ENCODE measurements at places on chromosomes 2 and 18.

DNA sequence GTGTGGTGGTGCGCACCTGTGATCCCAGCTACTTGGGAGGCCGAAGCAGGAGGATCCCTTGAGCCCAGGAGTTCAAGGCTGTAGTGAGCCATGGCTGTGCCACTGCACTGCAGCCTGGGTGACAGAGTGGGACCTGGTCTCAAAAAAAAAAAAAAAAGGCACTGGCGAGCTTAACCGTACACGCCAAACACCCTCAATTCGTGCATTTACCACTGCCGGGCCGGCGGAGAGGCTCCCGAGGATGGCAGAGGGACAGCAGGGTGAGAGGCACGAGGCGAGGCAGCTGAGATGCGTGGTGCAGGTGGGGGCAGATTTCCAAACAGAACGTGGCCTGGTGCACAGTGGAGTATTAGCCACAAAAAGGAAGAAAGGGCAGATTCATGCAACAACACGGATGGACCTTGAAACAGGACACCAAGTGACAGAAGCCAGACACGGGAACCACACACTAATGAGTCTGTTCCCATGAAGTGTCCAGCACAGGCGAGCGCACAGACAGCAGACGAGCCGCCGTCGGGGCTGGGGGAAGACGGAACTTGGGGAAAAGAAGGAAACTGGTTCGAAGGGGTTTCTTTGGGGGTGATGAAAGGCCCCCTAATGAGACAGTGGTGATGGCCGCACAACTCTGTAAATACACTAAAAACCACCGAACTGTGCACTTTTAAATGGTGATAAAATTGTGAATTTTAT lies 27.4 kb downstream of the SLC66A2 start:
- DNase-seq, result no peak

DNA sequence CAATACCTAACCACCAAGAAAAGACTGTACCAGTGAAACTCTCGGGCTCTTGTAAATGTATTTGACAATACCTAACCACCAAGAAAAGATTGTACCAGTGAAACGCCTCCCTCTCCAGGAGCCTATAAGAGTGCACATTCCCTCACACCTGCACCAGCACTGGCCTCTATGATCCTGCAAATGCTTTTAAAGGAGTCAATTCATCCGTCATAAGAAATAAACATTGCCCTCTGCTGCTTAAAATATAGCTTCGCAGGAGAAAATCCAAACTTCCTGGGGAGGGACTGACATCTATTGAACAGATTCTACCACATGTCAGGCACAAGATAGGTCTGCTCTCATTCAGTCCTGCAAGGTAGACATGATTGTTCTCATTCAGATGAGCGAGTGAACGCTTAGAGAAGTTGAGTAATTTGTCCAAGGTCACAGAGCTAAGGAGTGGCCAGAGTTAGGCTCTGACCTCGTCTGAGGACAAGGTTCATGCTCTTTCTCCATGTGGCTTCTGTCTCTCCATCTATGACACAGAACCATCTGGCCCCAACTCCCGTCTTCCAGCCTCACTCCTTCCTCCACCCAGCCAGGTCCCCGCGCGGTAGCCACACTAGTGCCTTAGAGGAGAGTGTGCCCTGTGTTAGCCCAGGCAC lies 38.7 kb downstream of the MCFD2 start:
- no peak for DNase-seq

- no peak for DNase-seq
These were observed 191.5 kb downstream of the ZFP36L2 start for GRCh38 chr2:43034921-43035320.

DNA sequence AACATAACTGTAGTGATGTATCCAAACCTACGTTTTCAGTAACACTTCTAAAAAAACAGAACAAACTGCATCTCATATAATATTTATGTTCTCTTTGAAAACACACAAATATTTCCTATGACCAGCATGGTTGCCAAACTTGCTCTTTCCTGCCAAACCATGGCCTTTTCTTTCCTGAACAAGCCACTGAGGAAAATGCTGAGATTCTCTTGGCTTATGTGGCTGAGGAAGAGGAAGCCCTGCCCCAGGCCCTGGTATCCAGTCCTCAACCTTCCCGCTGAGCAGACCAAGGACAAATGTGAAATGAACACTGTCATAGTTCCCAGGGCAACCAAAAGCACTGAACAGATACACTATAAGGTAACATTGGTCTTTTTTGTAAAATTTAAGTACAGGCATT lies 35.9 kb upstream of the NARS1 start:
- no peak for DNase-seq

- no peak for DNase-seq
These were observed 18.3 kb downstream of the ZNF892 start for GRCh38 chr2:95225658-95226057.

- peak; percentile 88 for DNase-seq
These were observed 303.8 kb upstream of the TRIB2 start for GRCh38 chr2:12412898-12413305.

GRCh38 chr2:156792242-156792840 lies 356.2 kb downstream of the GPD2 start:
- DNase-seq, result no peak

Data from T-helper 2 cell (primary cell).